ENCODE measurements at places on chromosomes 13 and 19. TPM values are rescaled to one million over a fixed set of nuclear protein-coding genes. Genes with fewer than 3 reads are reported as not detected.

CACNG7 gene
- not detected for total RNA-seq

SPRY2 gene
- total RNA-seq = 34.6 TPM

FCGBP gene
- 4.1 TPM for total RNA-seq

TRPM4 gene
- total RNA-seq = 31.5 TPM

CAMSAP3 gene
- 0.60 TPM for total RNA-seq

UBA52 gene
- 643 TPM for total RNA-seq

TNNI3 gene
- total RNA-seq = 7,701 TPM

LILRA1 gene
- total RNA-seq = 0.22 TPM

Measured in left ventricle myocardium inferior (tissue), 1 donor.